ENCODE measurements at places on chromosomes 6 and 20. TPM values are rescaled to one million over a fixed set of nuclear protein-coding genes. Genes with fewer than 3 reads are reported as not detected.
A peak's percentile ranks its signal among the peaks of the same experiment; 100 is the strongest.

DNA sequence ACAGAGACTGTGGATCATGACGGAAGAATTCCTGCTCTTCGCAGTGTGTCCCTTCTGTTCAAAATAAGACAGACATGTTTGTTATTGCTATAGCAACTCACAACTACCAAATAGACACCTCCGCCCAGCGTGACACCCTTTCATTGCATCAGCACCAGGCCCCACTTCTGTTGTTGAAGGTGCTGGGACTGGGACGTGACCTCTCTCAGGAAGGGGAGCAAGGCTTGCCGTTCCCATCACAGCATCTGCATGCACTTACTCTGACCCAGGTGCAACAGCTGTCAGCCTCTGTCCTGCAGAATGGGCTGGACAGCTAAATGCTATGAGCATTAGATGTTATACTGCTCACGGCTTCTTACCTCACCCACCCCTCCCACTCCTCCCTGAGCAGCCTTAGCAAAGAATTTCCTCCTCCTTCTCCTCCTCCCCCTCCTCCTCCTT lies 94.1 kb downstream of the DACT2 start:
- no peak for DNase-seq

DNA sequence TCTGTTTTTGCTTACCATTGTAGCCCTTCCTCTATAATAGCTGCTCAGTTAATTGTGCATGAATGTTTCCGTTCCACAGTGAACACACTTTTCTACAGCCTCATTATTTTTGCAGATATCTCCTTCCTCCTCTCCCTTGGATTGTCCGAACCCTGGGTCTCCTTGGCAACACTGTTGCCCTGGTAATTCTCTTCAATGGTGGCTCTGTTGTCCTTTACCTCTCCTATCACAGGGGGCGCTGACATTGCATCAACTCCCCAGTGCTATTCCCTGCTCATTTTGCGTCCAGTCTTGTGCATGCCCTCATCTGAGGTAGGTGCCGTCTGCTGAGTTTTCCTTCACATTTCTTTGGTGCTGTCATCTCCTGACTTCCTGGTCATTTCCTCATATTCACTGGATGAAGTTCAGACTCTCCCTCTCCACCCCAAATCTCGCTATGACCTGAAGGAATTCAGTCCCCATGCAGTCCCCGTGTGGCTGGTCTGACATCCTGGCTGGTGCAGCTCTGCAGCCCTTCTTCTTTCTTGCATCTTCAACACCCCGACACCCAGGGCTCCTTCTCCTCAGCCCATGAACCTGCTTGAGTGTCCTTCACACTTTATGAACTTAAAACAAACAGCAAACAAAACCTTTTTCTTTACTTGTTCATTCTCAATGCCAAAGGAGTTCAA lies 21.1 kb downstream of the PHACTR2 start:
- DNase-seq, result no peak

- DNase-seq, result no peak
These were observed 82.2 kb upstream of the NRSN1 start for GRCh38 chr6:24043848-24044247.

- DNase-seq, result no peak
These were observed 37.4 kb upstream of the ARMH2 start for GRCh38 chr6:24836109-24836508.

- no peak for DNase-seq
These were observed 193.1 kb upstream of the SHLD1 start for GRCh38 chr20:5557123-5557522.

- no peak for DNase-seq
These were observed 106.7 kb downstream of the GPX5 start for GRCh38 chr6:28632326-28632851.

- DNase-seq, result peak; percentile 35
These were observed 140.8 kb upstream of the CARMIL1 start for GRCh38 chr6:25138233-25138933.

GRCh38 chr6:153947808-153948447 lies 91.1 kb upstream of the OPRM1 start:
- DNase-seq, result no peak

DNA sequence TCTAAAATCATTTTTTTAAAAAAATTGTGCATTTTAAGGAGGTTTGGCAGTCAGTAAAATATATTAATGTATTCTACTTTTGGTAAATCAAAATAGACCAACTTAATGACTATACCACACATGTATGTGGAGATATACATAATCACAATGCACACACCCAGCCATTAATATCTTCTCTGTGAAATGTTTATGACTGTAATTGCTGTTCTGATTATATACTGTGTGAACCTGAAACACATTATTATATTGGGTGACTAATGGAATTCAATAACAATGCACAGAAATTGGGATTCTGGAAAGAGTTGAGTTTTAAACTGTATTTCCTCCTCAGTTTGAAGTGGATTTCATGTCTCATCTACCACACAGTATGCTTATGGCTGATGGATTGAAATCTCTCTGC lies 233.6 kb downstream of the PLCB1 start:
- DNase-seq, result no peak

DNA sequence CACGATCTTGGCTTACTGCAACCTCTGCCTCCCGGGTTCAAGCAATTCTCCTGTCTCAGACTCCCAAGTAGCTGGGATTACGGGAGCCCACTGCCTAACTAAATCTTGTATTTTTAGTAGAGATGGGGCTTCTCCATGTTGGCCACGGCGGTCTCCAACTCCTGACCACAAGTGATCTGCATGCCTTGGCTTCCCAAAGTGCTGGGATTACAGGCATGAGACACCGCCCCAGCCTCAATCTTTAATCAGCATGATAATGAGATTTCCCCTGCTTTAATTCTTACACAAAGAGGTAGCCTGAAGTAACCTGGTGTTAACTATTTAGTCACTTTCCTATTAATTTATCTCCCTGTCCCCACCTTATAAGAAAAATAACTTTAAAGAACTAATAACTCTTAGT lies 31.3 kb upstream of the TRDN start:
- DNase-seq, result no peak

GRCh38 chr6:30618270-30618797 lies 694 bp downstream of the MRPS18B start:
- DNase-seq, result no peak

- DNase-seq, result no peak
These were observed 123.6 kb downstream of the PTPRT start for GRCh38 chr20:43066125-43066524.

GRCh38 chr20:20505554-20505953 lies 137.7 kb downstream of the INSM1 start:
- DNase-seq, result no peak

GRCh38 chr20:46375771-46376170 lies 30.6 kb downstream of the ELMO2 start:
- no peak for DNase-seq

MRAP2 gene
- total RNA-seq, result not detected

ZNF165 gene
- 6.0 TPM for total RNA-seq

EPPIN gene
- not detected for total RNA-seq

SLC2A10 gene
- total RNA-seq, result not detected

THBD gene
- total RNA-seq, result not detected
